ENCODE measurements at places on chromosomes 2 and 18. TPM values are rescaled to one million over a fixed set of nuclear protein-coding genes. Genes with fewer than 3 reads are reported as not detected.

Gene SNORC
- total RNA-seq, result 2.4 TPM

GRCh38 chr2:66853585-66853984 lies 418.7 kb downstream of the MEIS1 start:
- no peak for DNase-seq

GRCh38 chr2:188512456-188512855 lies 220.8 kb downstream of the GULP1 start:
- DNase-seq, result no peak

DNA sequence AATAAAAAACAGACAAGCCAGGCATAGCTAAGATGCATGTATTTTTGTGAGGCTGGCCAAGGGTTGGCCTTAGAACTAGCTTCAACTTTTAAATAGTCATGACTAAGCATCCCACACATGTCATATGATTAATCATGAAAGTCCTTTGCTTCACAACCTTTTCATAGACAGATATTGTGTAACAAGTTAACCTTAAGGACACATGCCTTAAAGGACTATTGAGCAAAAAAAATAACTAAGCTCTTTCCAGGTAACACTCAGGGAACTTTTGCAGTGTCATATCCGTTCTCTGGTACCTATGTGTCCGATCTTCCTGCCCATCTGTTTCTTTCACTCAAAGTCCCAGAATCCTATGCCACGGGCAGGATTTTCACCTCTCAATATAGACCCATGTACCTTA lies 498.4 kb downstream of the STK39 start:
- no peak for DNase-seq

GRCh38 chr18:46247942-46248341 lies 143.8 kb downstream of the HAUS1 start:
- no peak for DNase-seq

DNA sequence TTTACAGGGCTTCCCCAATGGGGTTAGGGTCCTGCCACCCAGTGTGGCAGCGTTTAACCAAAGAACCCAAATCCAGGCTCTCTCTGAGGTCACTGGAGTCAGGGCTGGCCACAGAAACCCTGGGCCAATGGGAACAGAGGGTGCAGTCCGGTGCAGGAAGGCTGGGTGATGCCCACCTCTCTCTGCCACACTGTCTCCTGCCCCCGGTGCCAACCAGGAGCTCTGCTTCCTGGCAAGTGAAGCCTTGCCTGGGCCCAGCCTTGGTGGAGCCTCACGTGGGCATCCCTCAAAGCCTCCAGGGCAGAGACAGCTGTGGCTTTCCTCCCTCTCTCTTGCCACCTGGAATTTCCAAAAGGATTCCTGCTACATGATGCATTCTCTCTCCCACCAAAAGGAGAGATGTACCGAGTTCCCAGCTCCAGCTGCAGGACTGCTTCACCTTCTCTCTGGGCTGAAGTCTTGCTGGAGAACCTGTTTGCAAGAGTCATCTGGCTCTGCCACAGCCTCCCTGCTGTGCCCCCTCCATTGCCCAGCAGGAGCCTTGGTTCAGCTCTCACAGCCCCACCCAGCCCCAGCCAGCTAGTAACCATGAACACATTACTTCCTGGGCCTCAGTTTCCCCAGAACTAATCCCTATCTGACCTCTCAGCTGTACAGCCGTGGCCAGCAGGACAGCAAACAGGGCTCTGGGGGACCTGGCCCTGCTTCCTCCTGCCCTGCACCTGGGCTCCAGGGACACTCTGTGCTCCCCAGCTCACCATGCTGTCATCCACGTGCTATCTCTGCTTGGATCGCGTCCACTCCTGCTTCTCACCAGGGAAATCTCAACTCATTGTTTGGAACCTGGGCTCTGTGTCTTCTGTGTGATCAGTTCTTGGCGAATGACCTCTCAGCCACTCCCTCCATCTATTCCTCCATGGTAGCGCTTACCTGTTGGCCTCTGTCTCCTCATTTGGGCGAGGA lies 43.4 kb downstream of the KCNF1 start:
- no peak for DNase-seq

DNA sequence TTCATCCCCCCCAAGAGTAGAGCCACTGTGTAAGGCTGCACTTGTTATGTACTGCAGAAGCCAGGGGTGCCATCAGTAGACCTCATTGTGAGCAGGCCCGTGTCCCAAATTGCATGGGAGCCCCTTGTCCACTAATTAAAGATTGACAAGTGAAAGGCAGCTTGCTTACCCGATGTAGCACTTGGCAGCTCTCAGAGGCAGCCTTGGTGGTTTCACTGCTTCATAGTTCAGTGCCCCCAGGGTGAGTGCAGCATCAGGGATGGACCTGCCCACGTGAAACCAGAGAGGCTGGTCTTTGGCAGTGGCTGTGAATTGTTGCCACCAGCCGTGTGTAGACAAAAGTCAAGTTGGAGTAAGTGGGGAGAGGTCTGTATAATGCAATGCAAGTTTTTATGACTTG lies 13.3 kb downstream of the TUBB6 start:
- no peak for DNase-seq

DNA sequence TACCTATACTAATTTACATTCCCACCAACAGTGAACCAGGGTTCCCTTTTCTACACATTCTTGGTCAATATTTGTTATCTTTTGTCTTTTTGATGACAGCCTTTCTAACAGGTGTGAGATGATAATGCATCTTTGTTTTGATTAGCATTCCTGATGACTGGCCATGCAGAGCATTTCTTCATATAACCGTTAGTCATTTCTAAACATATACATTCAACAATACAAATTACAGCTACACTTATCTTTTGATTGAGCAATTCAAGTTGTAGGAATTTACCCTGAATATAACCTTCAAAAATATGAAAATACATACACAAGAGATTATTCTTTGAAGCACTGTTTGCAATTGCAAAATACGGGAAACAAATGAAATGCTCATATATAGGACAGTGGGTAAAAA lies 94.9 kb downstream of the TMEM131 start:
- no peak for DNase-seq
